Keratinocyte (primary cell): ENCODE measurements at places on chromosomes 5 and 9. TPM values are rescaled to one million over a fixed set of nuclear protein-coding genes. Genes with fewer than 3 reads are reported as not detected.

GRCh38 chr5:88845081-88845697, 37.8 kb downstream of the MEF2C start:
- DNase-seq = no peak

DNA sequence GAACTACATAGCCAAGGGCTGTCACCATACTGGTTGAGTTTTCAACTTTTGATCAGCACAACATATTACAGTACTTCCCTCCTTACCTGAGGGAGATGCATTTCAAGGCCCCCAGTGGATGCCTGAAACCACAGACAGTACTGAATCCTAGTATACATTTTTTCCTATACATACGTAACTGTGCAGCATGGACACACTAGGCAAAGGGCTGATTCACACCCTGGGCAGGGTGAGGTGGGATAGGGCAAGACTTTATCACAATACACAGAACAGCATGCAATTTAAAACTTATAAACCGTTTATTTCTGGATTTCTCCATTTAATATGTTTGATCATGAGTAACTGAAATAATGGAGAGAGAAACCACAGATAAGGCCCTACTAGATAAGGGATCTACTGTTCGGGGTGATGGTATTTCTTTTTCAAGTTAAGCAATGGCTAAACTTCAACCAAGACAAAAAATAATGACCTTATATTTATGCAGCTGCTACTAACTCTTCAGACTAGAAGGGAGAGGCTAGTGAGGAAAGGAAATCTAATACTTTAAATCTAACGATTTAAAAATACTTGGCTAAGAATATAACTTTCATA, 186.9 kb upstream of the GNA14 start:
- DNase-seq = no peak

DNA sequence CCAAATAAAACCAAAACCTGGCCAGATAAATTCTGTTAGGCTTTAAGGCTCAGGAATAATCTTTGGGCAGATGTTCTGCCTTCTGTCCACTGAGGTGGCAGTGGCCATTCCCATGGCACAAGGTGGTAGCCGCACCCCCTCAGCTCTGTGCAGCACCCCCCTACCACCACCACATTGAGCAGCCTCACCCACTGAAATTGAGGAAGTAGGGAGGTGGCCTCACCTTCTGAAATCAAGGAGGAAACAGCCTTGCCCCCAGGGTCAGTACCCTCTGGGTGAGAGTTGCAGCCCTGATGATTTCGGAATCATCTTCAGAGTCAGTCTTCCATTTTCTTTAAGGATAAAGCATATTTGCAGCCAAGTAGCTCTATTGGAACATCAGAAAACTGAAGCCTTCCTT, 204.8 kb upstream of the PIK3R1 start:
- DNase-seq = no peak

DNA sequence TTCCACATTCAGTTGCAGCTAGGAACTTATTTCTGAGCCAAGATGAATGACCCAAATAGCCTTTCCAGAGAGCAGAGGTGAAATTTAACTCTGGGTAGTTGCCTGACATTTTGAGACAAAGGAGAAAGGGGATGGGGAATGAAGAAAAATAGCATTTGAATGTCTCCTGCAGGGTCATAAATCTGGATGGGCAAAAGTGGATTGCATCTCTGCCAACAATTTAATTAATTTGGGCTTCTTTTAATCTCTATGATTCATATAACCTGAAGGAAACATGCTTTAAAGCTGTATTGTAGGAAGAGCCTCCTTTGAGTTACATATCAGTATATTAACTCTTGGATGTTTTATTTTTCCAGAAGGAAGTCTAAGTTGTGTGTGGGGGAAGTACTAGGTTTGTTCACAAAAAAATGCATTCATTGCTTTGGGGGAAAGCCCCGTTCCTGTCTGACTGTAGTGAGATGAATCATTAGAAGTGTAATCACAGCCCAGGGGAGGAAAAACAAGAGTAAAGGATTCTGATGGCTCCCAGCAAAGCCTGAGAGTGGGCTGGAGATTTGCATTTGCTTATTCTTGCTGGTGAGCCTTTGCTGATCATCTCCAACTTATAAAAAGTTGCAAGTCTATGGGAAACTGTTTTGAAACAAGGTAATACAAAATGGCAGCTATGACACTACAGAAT, 133.0 kb upstream of the IQGAP2 start:
- DNase-seq = no peak

DNA sequence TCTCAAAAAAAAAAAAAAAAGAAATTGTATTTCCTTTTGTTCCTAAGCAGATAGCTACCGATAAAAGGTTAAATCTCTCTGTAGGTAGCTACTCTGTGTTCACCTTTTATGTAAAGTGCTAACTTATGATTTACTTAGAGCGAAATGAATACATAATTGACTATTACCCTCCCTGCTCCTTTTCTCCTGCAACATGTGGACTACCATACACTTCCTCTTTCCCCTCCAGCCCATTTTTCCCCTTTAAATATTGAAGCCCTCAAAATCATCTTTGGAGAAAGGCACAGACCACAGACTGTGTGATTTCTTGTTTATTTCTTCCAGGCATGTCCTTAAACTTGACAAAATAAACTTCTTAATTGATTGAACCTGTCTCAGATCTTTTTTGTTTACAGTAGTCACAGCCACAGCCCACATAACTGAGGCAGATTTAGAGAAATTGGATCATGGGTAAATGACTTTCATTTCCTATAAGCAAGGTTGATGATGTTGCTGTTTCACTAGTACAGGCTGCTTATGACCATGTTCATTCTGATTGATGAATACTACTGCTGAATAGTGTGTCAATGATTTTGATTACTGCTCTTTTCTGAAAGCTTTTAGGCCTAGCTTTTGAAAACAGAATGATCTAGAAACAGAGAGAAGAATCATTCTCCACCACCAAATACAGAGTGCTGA, 59.2 kb downstream of the PHAX start:
- no peak for DNase-seq

- DNase-seq = no peak
Observed at GRCh38 chr9:104860263-104860662, 67.7 kb downstream of the ABCA1 start.

- no peak for DNase-seq
Observed at GRCh38 chr9:133108794-133109641, 12.0 kb downstream of the RALGDS start.

The SLC6A7 gene
- polyA plus RNA-seq = not detected in 3 replicates

The CBY3 gene
- polyA plus RNA-seq = not detected in 3 replicates

The ADGRD2 gene
- 0.04 TPM in 1 of 3 replicates, not detected in the others for polyA plus RNA-seq
